ENCODE measurements at places on chromosomes 11 and 22.

GRCh38 chr22:40004836-40005235 is 10.1 kb downstream of the FAM83F start:
- DNase-seq: no peak

- peak; percentile 8 for DNase-seq
Measured at GRCh38 chr11:90476442-90477007, 253.7 kb upstream of the CHORDC1 start.

DNA sequence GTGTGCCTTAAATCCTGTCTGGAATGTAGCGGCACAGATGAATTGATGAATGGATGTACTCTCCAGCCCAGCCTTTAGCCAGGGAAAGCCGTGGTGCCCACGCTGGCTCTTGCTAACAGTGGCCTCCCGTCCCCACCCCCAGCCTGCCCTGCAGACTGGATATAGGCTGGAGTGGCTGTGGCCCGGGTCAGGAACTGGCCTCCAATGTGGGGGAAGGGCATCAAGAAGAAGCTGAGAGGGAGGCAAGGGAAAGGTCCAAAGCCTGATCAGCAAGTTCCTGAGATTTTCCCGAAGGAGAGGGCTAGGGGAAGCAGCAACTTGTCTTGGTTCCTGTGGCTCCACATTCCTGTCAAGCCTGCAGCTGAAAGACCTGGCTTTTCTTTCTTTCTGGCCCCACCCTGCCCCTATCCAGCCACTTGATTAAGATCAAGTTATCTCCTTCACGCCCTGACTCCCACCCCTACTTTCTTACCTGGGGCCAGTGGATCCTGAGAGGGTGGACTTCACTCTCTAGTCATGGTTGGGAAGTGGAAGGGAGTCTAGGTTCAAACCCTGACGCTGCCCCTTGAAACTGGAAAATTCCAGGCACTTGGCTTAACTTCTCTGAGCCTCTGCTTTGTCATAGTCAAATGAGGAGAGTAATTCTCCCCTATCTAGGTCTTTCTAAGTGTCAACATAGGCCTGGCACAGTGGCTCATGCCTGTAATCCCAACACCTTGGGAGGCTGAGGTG is 11.0 kb upstream of the MICALL1 start:
- no peak for DNase-seq

DNA sequence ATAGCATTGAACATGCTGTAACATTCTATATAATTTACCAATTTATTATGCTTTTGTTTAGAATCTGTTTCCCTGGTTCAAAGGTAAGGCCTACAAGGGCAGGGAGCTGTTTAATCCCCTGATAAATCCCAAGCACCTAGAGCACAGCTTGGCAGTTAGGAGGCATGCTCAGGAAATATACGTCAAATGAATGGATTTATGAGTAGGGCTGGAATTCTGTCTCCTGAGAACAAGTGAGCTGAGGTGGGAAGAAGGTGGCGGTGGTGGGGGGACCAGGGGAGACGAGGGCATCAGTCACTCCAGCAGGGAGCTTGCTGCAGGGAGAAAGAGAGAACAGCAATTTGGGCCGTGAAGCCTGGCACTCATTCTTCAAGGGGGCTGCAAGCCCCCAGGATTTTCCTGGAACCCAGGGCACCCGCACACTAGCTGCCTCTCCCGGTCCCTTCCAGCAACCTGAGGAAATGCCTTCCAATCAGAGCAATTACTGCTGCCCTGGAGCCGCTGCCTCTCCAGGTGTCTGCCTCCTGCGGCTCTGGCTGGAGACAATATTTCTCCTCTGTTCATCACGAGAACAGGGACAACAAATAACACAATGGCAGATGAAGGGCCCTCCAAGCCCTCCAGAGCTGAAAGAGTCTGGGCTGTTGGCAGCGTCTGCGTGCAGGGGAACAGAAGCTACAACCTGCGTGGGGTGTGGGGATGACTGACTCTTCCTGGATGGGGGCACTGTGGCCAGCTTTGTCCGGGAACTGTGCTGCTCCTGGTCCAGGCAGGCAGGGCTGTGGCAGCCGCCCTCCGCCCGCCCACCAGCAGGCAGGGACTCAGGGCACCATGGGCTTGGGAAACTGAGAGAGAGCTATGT is 233.4 kb downstream of the ST3GAL4 start:
- no peak for DNase-seq

DNA sequence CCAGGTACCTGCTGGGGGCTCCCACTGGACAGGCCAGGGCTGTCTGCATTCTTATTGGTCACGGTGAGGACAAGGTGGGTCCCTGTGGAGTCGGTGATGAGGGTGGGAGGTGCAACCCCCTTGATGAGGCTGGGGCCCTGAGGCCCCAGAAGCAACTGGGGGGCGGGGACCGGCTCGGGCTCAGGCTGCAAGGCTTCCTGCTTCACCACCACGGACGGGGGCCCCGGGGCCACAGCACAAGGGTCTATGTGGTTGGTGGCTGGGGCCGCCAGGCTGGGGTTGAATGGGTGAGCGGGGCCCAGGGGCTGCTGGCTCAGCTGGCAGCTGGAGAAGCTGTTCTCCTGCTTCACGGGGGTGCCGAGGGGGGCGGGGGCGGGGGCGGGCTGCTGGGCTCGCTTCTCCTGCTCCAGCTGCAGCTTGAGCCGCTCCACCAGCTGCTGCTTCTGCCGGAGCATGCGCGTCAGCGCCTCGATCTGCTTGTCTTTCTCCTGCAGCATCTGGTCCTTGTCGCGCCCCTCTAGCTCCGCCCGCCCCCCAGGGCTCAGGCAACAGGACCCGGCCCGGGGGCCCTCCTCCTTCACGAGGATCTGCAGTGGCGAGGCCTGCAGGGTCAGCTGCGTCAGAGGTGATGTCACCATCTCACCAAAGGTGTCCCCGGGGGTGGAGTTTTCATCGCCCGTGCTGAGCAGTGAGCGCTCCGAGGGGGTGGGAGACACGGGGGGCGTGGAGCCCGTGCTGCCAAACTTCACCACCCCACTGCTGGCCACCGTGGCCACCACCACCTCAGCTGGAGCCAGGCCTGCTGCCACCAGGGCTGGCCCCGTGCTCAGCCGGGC is 48.2 kb downstream of the SGSM3 start:
- peak; percentile 19 for DNase-seq

All from activated T-cell treated with anti-CD3 and anti-CD28 coated beads, Interleukin-2, amount 50 U/mL, for 72 hours (primary cell).